Endothelial cell (in vitro differentiated cells): ENCODE measurements at places on chromosomes 1 and 21.

DNA sequence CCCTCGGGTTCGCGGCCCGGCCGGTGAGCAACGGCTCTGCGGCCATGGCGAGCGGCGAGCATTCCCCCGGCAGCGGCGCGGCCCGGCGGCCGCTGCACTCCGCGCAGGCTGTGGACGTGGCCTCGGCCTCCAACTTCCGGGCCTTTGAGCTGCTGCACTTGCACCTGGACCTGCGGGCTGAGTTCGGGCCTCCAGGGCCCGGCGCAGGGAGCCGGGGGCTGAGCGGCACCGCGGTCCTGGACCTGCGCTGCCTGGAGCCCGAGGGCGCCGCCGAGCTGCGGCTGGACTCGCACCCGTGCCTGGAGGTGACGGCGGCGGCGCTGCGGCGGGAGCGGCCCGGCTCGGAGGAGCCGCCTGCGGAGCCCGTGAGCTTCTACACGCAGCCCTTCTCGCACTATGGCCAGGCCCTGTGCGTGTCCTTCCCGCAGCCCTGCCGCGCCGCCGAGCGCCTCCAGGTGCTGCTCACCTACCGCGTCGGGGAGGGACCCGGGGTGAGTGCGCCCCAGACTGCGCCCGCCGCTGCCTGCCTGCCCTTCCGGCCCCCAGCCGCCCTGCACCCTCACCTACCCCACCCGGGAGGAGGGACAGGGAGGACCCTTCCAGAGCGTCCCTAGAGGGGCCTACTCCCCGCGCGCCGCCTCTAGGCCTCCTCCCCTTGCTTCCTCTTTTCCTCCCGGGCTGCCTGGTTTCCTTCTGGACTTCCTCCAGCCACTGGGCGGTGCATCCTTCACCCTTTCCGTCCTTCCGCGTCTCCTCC is at the start of gene RNPEP:
Gene RNPEP (plus strand): TSS at position 26 of the 757 bp plus-strand sequence. CDS start 19 bp downstream, at position 45.
- DNase-seq = peak; percentile 56

DNA sequence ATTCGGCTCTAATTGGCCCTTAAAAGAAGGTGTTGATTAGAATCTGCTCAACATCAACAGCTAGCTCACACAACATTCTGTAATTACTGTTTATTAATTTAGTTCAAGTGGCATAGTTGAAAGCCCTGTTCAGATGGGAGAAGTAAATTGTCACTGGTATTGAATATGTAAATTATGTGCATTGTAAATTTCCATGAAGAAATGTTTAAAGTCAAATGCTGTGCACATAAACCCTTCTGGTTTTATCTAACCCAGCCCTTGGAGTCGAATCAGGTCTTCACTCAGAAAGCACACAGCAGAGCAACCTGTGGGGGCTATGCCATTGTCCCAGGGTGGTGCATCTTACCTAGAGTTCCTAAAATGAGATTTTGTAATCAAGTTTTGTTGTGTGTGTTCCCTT is 65.4 kb upstream of the LMO4 start:
- DNase-seq = no peak

DNA sequence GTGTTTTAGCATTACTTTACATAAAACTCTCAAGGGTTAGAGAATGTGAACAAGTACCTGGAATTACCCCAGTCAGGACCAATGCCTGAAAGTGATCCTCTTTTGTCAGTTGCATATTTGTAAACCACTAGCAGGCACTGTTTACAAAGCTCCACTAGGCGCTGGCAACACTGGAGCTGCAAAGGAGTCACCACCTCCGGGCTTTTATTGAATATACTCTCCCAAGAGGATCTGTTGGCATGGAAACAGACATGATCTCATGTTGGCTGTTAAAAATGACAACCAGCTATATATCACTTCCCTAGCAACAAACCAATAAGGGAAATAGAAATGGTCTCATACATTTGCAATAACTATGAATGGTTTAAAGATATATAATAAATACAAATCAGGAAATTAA is 116.0 kb downstream of the TTLL7 start:
- no peak for DNase-seq

DNA sequence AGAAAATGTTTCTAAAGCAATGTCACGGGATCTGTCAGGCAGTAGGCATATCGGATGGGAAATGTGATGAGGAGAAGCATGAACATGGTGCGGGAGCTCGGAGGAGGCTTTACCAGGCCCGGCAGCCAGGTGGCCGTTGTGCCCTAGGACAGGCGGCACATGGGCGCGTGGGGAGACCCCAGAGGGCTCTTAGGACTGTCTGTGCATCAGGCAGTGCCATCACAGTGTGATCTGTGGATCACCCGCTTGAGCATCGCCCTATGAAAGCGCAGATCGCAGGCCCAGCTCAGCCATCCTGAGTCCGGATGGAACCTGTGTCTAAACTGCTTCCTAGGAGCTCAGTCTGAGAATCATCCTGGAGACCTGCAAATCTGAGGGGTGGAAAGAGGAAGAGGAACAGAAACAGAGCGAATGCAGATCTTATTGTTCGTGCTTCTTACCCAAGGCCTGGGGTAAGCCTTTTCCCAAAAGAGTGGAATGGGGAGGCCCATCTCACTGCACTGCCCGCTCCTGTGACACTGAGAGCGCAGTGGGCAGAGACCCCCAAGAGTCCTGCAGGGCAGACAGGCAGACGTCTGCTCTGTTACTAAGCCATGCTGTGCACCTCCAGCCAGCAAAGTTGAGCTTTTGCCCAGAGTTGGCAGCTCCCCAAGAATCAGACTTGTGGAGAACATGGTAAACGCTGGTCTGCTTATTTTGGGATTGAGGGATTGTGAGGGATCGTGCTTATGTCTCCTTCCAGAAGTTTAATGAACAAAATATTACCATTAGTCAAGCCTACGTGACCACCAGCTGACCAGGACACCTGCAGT is 251.0 kb downstream of the RHOU start:
- no peak for DNase-seq

DNA sequence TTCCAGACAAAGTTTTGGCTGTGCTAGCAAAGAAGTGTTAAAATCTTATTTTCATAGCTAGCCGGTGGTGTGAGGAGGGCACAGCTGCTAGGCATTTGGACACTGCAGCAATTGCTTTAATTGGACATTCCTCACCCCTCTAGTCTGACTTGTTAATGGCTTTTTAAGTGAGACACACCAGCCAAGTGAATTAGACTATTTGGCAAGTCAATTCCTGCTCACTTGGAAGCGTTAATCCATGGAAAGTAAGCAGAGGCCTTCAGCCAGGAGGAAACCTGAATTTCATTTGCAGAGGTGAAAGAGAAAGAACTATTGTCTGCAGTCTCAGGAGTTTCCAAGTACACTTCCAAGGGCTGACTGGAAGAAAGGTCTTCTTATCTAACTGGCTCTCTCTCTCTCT is 175.7 kb downstream of the ST6GALNAC3 start:
- DNase-seq = no peak

GRCh38 chr1:172533513-172534151 is 682 bp downstream of the SUCO start:
- DNase-seq = peak; percentile 18

DNA sequence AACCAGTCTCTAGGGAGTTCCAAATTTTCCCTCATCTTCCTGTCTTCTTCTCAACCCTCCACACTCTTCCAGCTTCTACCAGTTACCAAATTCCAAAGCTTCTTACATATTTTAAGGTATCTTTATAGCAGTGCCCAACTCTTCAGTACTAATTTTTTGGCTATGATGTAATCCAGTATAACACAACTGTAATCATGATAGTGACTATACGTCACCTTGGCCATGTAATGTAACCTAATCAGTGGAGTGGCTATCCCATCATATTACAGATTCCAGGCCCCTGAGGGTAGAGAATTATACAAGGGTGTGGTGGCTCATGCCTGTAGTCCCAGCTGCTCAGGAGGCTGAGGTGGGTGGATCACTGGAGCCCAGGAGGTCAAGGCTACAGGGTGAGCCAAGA is 143.2 kb downstream of the CLEC20A start:
- no peak for DNase-seq

- DNase-seq = no peak
Measured at GRCh38 chr1:2803086-2803930, 1.8 kb upstream of the TTC34 start.

DNA sequence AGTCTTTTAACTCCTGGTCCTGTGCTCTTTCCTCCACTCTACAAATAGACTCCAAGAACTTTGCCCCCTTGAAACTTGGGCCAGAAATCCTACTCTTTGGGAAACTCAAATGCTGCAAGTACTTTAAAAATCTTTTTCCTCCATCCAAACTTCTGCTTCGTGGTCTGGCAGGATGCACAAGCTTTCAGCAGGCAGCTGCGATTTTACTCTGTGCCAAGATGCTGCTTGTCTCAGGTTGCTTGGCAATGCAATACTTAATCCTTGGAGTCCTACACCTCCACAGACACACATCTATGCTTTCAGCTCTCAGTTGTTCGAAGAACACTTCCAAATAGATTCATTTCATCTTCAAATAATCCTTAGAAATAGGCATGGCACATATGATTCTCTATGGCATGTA is 435.3 kb upstream of the USP24 start:
- DNase-seq = no peak

DNA sequence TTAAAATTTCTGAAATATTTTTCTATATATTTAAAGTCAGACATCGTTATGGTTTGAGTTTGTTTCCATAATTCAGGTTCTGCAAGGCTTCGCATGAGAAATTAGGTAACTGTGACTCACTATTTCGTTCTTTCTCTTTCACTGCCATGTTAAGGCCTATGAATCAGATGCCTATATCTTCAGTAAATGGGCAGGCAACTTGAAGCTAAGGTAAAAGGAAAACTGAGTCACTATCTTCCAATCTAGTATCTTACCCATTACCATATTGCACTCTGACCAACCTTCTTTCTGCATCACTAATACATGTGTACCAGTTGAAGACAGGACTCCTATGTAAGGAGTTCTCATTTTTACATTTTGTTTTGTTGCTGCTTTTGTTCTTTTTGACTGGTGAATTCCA is 37.8 kb downstream of the PYHIN1 start:
- no peak for DNase-seq

DNA sequence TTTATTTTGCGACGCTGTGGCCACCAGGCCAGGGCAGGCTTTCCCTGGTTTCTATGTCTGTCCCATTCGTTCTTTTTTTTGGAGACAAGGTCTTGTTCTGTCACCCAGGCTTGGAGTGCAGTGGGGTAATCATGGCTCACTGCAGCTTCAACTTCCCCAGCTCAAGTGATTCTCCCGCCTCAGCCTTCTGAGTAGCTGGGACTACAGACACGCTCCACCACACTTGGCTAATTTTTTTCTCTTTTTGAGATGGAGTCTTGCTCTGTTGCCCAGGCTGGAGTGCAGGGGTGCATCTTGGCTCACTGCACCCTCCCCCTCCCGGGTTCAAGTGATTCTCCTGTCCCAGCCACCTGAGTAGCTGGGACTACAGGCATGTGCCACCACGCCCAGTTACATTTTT is 43.4 kb upstream of the WNT4 start:
- DNase-seq = no peak

DNA sequence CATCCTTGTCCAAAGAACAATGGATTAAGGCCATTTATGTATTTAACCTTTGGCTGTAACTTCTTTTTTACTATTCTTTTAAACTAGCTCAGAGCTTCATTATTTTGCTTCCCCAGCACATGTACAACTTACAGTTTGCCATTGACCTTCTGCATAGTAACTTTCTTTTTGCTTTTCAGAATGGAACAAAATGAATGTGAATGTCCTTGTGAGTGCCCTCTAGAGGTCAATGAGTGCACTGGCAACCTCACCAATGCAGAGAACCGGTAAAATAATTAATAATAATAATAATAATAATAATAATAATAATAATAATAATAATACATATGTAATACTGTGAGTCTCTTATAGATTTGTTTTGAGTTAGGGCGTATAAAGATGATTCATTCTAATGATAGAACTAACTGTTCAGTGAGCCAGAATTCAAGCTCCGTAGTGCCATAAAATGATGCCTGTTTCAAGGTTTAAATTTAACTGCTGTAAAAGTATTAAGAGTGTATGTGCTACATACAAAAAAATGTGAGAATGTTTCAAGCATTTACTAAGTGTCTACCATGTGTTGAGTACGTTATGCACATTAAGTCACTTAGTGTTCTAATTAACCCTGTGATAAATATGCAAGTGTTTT is 69.0 kb upstream of the RAVER2 start:
- no peak for DNase-seq

GRCh38 chr1:184056921-184057555 is 5.5 kb downstream of the TSEN15 start:
- DNase-seq = no peak

- DNase-seq = no peak
Measured at GRCh38 chr1:157193219-157193618, 55.0 kb upstream of the ETV3 start.

DNA sequence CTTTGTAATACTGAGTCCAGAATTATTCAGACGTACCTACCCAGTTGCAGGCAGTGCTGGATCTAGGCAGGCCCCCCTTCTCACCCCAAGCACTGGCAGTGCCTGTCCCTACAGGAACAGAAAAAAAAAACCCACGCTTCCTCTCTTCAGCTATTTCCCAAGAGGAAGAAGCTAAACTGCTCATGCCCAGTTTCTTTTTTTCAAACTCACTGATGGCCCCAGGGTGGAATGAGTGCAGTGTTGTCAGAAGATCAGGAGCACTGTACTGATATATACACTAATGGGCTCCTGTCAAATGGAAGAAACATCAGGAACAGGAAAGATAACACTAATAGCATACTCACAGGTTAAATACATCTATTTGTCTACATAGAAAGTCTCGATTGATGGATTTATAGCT is 28.2 kb upstream of the DOCK7 start:
- no peak for DNase-seq

DNA sequence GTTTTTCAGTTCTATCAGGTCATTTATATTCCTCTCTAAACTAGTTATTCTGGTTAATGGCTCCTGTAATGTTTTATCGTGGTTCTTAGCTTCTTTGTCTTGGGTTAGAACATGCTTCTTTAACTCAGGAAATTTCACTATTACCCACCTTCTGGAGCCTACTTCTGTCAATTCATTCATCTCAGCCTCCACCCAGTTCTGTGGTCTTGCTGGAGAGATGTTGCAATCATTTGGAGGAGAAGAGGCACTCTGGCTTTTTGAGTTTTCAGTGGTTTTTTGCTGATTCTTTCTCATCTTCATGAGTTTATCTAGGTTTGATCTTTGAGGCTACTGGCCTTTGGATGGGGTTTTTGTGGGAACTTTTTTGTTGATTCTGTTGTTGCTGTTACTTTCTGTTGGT is 213.0 kb downstream of the BRINP2 start:
- DNase-seq = no peak
